ENCODE measurements at places on chromosomes 7 and 10.

- DNase-seq = peak; percentile 65
Measured at GRCh38 chr10:95246582-95247051, 44.2 kb downstream of the PDLIM1 start.

DNA sequence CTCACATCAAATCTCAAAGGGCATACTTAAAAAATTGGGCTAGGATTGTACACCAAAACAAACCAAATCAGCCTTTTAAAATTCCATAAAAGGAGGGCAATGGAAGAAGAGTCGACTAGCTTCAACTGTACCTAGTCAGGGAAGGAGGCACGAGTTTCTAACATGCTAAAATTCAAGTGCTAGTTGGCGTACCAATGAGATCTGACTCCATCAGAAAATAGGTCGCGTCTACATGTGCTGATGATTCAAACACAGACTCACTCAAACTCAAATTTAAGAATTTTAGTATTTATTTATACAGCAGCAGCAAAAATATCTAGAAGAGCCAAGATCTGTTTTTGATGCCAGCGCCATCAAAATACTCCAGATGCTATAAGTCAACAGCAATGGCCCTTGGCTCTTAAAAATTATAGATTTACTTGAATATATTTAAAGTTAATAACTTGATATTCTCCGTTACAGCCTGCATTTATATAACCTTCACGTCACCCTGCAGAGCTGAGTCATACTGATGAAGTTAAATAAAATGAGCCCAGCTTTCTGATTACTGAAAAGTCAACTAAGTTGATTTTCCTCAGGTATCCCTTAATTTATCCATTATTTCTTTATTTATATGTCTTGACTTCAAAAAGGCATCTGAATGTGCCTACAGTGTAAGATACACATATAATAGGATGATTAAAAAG is 302.1 kb upstream of the IMMP2L start:
- DNase-seq = no peak

DNA sequence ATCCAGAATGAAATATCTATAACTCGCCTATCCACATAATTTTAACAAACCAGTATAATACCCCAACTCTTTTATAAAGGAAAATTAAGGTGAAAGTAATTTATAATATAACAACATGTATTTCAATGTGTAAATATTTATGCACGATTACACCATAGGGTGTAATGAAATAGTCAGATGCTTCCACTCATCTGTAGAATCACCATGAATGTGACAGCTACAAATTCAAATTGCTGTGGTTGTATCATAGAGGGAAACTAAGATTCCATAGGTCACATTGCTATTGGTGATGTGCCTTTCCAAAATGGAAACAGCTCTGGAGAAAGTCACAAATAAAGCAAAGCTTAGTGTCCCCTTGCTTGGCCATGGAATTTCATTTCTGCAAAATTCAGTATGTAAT is 95.7 kb downstream of the CPED1 start:
- DNase-seq = no peak

- DNase-seq = no peak
Measured at GRCh38 chr10:18476076-18476647, 175.2 kb downstream of the NSUN6 start.

DNA sequence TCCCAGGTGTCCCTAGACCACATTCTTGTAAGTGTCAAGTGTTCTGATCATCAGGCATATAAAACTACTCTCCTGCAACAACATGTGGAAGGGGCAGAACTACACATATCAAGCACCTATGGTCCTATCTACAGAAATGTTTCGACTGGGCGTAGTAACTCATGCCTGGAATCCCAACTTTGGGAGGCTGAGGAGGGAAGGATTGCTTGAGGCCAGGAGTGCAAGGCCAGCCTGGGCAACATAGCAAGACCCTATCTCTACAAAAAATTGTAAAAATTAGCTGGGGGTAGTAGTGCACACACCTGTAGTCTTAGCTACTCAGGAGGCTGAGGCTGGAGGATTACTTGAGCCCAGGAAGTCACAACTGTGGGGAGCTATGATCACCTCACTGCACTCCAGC is 244.2 kb downstream of the PARD3 start:
- no peak for DNase-seq

DNA sequence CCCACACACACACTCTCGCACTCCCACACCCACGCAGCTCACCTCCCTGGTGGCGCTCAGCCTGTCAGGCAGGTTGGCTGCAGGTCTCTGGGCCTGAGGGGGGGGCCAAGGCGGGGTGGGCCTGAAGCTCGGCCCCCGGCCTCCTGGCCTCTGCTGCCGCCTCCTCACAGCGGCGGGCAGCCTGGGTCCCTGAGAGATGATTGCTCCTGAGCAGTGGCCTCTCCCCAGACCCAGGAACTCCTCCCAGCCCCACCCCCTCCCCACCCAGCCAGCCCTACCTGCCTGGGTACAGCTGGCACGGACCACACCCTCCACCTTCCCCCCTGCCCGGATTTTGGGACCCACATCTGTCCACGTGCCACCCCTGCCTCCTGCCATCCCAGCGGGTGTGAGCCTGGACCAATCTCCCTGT is 4.6 kb upstream of the TMEM184A start:
- no peak for DNase-seq

DNA sequence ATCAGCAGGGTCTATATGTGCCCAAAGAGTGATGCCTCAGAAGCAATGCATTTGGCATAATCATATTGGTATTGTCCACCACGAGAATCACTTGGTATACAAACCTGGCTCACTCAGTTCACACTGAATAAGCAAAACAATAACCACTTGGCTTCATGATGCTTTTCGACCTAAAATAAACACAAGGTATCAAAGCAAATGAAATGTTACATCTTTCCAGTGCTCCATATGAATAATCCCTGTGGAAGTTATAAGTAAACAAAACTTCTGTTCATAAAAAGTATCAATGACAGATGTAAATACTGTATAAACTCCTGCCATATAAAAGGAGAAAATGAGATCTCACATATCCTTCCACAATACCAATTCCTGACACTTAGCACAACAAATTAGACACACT is 29.8 kb upstream of the EBLN1 start:
- no peak for DNase-seq

GRCh38 chr7:135661311-135662122 is 797 bp upstream of the STMP1 start:
- DNase-seq = no peak

DNA sequence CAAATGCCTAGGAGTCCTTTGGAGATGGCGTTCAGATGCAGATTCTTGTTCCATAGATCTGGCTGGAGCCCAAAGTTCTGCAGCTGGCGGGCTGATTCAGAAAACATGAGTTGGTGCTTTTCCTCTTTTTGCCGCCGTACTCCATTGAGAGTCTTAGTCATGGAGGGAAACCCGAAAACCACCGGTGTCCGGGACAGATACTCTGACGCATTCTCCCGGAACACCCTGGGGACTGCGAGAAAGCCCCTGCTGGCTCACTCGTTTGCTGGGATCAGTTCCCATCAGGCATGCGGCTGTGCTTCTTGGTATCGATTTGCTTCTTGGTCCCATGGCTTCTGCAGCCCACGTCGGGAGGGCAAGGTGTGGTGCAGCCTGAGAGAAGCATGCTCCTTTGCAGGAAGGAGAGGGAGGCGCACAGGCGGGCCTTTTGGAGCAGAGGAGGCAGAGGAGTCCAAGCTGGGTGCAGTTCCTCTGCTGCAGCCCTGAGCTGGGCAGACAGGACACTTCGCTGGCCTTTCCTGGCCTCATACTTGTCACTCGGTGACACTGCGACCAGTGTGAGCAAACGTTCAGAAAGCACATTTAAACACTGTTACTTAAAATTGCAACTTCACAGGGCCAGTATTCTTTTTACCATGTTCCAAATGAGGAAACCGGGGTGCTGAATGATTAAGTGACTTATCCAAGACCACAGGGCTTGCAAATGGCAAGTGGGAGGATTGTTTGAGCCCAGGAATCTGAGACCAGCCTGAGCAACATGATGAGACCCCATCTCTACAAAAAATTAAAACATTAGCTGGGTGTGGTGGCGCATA is 30.6 kb upstream of the PFKFB3 start:
- no peak for DNase-seq

DNA sequence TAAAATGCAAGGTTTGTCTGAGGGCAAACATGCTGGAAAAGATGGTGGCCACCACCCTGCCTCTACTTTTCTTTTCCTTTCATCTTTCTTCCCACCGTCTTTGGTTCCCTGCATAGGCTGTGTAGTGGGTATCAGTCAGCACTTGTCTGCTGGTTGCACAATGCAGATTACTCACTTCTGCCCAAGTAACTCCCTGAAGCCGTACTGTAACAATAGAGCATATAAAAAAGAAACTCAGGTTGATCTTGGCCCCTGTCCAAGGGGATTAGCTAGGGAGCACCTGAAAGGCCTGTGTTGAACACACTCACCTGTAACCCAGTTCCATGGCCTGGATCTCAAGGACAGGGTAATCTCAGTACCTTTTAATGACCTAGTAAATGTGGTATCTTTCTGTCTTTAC is 533.0 kb upstream of the GALNT17 start:
- DNase-seq = no peak

DNA sequence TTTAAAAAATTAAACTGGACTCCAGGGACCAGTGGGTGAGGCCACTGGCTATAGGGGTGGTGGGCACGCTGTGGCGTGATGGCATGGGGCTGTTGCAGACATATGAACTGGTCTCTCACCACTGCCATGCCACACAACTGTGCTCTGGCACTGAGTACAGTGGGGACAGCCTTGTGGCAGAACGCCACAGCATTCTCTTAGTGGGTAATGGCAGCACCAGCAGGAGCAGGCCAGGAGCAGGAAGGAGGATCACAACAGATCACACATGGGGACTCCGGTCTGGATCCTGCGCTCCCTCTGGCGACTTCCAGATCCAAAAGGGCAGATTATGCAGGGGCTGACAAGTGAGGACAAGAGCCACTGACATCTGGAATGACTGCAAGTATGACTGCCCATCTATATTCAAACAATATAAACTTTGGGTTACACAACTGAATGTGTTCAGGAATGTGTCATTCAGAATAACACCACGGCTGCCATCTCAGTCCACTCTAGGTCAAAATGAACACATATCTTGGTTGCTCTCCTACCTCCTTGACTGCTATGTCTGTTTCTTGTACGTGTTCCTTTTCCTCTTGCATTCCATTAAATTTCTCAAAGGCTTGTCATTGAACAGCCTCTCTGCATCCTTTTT is 176.0 kb downstream of the KMT2E start:
- no peak for DNase-seq

DNA sequence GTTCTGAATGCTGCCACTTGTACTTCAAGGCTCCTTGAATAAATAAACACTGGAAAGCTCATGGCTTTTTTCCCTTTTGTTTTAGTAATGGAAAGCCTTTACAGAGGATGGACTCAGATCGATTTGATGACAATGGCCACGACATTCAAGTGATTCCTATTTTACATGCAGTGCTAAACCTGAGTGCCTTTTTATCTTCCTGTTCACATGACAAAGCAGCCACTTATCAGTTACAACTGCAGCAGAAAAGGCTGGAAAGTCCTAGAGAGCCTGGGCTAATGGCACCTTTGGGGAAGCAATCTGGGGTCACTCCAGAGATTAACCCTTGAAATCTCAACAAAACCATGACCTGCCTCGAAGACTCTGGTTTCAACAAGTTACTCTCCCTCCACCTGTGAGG is 249.0 kb upstream of the AUTS2 start:
- no peak for DNase-seq

DNA sequence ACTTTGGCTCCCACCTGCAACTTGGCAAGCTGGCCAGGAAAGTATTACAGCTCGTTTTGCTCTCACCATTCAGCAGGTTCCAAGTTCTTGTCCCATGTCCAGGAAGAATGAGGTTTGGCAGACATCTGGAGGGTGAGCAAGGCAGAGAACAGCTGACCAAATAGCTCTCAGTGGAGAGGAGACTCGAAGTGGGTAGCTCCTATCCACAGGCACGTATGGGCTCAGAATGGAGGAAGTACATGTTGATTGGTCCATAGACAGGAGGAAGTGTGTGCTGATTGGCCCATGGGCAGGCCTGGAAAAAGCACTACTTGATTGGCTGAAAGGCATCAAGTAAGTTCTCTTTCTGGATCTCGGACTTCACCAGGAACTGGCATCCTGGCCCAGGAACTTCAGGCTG is 3.0 kb upstream of the NCAPG2 start:
- no peak for DNase-seq

- DNase-seq = no peak
Measured at GRCh38 chr7:29424984-29425309, 138.7 kb upstream of the PRR15 start.

Data from stimulated activated CD4-positive, alpha-beta T cell treated with anti-CD3 and anti-CD28 coated beads, Interleukin-12 subunit alpha, Interleukin-12 subunit beta, amount 100 ng/mL, for 24 hours (primary cell).